ENCODE measurements at places on chromosomes 3 and 15.

DNA sequence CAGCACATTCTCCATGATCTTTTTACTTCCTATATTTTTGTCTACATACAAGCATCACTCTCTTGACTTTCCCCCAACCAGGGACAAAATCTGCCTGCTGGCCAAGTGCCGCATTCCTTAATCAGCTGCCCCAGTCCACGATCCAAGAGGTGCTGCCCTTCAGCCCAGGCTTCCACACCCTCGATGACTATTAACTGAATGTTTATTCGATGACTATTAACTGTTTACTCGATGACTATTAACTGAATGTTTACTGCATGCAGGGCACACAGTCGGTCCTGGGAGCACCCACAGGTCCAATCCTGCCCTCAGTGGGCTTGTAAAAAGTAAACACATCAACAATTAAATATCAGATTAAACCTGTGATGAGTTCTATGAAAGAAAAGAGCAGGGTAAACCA lies 256.9 kb downstream of the ARRDC4 start:
- DNase-seq: no peak

DNA sequence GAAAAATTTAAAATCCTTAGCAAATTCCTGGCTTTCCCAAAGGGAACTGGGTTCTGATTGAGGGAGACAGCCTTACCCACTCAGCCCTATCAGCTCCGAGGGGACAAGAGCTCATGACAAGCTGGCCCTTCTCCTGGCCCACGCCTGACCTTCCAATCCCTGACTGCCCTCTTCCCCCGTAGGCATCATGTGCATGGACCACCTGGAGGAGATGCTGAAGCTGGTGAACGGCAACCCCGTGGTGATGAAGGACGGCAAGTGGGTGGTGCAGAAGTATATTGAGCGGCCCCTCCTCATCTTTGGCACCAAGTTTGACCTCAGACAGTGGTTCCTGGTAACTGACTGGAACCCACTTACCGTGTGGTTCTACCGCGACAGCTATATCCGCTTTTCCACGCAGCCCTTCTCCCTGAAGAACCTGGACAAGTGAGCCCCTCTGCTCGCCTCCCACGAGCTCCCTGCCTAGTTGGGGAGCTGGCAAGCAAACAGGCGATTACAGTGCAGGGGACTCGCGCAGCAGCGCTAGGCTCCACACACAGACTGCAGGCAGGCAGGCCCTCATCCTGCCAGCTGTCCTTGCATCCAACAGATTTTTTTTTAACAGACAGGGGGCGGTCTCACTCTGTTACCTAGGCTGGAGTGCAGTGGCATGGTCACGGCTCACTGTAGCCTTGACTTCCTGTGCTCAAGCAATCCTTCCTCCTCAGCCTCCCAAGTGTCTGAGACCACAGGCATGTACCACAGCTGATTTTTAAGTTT lies 16.8 kb downstream of the RPUSD3 start:
- peak; percentile 35 for DNase-seq

GRCh38 chr3:29896856-29897255 lies 616.0 kb downstream of the RBMS3 start:
- no peak for DNase-seq

GRCh38 chr3:172125963-172126457 lies 86.6 kb downstream of the FNDC3B start:
- peak; percentile 67 for DNase-seq

DNA sequence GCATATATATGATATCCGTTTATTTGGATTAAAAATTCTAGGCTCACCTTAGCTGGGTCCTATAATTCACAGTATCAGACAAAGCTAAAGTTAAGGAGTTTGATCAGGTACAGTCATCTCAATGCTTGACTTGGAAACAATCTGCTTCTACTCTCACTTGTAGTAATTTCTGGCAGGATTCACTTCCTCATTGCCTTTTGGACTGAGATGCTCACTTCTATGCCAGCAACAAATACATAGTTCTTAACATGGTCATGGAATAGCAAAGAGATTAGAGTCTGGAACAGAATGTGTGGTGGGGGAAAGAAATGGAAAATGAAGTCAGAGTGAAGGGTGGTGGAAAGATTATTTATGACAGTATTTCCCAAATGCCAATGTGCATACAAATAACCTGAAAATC lies 693.6 kb downstream of the CADM2 start:
- DNase-seq: no peak

GRCh38 chr15:101407439-101407838 lies 82.1 kb downstream of the PCSK6 start:
- DNase-seq: no peak

GRCh38 chr3:176755552-176755951 lies 441.7 kb downstream of the TBL1XR1 start:
- DNase-seq: no peak

DNA sequence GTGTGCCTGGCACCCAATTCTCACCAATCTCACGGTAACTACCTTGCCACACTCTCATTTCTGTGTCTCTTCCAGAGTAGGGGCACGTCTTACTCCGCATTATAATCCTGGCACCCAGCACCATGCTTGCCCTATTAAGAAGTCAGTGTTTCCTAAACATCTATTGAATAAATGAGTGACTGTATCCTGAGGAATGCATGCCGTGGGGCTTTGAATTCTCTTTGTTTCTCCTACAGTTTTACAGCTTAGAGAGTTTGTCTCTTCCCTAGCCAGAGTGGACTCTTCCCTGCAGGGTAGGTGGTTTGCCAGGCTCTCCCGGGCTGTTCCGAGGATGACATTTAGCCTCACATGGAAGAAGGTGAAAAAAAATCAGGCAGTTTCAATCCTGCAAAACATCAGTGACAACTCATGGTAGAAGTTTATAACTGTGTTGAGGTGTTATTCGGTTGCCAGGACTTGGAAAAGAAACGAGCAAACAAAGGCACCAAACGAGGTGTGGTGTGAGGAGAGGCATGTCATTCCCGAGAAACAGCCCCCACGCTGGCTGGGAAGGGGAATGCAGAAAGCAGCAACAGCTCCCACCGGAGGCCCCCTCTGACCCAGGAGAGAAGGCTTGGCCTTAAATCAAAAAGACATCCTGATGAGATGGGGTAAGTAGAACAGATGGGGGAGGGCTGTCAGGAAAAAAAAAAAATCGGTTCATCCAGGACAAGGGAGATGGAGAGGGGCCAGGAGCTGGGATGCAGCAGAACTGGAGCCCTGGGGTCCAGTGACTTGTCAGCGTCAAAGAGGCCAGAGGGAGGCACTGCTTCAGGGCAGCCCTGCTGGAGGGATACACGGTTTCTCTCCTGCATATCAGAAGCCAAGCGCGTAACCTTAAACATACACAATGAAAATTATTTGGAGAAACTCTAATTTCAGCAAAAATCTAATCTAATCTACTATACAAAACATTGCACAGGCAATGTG lies 168.4 kb upstream of the ARRDC4 start:
- no peak for DNase-seq

GRCh38 chr15:29135309-29135657 lies 134.3 kb downstream of the NSMCE3 start:
- no peak for DNase-seq

DNA sequence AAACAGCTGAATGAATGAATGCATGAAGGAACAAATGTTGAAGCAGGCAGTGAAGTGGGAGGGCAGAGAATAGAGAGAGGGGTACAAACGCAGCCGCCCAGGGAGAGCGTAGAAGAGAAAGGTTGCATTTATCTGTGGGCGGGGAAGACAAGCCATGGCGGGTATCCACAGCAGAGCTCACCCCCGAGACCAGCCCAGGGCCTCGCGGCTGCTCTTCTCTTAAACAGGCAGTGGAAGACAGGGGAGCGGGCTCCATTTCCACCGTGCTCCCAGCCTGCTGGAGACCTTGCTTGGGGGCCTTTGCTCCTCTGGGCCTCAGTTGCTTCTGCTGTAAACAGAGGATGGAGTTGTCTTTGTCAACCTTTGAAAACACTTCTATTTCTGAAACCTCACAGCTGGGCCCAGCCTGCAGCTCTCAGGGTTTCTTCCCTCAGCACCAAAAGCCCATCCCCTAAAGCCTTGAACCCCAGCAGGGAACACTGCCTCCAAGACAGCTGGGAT lies 259.5 kb downstream of the UACA start:
- no peak for DNase-seq

DNA sequence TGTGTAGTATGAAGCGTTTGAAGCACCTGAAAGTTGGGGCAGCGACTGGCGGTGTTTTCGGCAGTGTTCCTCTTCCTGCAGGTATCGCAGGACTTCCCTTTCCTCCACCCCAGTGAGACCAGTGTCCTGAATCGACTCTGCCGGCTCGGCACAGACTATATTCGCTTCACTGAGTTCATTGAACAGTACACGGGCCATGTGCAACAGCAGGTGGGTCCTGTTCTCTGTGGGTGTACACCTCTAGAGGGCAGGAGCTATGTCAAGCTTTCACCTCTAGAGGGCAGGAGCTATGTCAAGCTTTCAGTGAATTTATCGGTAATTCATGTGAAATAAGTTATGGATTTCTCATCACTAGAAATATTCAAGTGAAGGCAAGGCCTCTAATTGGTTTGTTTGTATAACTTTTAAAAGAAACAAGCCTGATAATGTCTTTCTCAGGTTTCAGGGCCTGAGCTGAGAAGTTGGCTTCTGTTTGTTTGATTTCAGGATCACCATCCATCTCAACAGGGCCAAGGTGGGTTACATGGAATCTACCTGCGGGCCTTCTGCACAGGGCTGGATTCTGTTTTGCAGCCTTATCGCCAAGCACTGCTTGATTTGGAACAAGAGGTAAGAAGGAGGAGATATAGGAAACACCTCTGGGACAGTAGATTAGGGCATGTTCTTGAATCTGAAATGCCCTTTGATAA lies 5.3 kb downstream of the TUBGCP4 start:
- DNase-seq: peak; percentile 58

- peak; percentile 49 for DNase-seq
Measured at GRCh38 chr15:60871731-60872130, 357.4 kb downstream of the RORA start.

GRCh38 chr15:43934480-43934879 lies 107.7 kb downstream of the WDR76 start:
- DNase-seq: no peak

GRCh38 chr3:8112587-8112986 lies 389.0 kb upstream of the LMCD1 start:
- DNase-seq: no peak

- DNase-seq: no peak
Measured at GRCh38 chr3:16089521-16089920, 85.0 kb upstream of the GALNT15 start.

DNA sequence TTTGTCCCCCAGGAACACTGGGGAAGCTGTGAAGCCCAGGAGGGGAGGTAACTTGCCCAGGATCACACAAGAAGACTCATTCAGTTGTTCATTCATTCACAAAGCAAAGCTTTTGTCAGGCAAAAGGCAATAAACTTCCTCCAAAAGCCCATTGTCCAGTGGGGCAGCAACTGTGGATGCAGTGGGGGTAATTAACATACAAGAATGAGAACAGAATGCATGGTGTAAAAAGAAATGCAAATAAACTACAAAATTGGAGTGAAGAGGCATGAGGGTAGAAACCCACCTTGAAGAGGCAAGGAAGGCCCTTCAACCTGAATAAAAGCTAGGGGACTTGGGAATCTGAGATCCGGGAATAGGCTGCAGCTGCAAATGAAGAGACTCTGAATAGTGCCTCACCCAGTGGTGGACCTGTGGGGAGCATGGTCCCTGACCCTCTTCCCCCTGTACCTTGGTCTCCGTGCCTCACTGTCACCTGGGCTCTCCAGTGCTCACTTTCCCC lies 363.6 kb downstream of the CLSTN2 start:
- no peak for DNase-seq

- no peak for DNase-seq
Measured at GRCh38 chr3:66255865-66256264, 35.1 kb downstream of the SLC25A26 start.

GRCh38 chr15:89747708-89748682 lies 3.1 kb downstream of the MESP1 start:
- no peak for DNase-seq

DNA sequence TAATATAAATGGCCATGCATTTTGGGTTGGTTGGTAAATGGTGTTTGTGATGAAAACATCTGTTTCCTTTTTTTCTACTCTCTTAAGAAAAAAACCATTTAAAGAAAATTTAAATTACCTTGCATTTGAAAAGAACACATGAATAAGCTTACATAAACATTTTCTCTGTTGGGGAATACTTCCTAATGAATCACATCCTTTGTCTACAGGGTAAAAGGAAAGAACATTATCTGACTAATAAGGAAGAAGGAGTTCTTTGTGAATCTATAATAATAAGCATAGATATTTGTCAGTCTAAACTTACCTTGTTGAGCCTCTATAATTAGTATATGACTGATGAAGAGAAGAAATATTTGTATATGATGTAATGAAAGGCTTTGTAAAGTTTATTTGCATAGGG lies 254.1 kb upstream of the ZNF717 start:
- DNase-seq: peak; percentile 49

DNA sequence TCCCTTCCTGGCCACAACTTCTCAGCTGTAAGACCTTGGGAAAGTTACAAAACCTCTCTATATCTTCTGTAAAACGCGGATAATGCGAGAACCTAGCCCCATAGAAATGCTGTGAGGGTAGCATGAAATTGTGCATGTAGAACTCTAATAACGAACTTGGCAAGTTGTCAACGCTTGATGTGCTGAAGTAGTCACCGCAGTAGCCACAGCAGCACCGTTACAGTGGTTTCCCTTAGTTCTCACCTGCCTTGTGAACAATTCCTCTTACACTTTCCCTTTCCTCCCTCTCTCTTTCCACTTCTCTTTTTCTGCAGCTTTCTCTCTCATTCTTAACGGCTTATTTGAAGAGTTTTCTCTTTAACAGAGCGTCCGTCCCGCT lies 447 bp upstream of the SHQ1 start:
- DNase-seq: no peak

DNA sequence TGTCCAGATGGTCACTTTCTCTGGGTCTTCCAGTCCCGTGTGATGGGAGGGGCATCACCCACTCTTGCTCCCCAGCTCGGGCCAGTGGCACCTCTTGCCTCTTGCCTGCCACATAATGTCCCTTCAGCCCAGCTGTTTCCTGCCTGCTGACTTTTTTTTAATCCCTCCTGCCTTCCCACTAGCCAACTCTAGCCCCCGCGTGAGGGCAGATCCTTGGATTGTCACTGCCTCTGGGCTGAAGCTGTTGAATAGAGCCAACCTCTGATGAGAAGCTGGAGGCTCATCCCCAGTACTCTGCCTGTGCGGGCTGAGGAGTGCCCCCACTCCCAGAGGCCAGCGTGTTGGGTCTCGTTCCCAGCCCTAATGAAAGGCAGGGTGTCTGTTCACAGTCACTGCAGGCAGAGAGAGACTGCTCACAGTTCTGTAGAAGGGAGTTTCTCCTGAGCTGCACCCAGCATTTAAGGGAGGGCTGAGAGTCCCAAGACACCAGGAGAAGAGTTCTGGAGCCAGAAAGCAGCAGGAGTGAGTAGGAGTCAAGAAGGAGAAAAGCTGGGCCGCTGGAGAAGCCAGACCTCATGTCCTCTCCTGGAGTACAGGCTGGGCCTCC lies 30.1 kb upstream of the TIMP4 start:
- no peak for DNase-seq

GRCh38 chr3:31041161-31041978 lies 146.9 kb upstream of the GADL1 start:
- DNase-seq: peak; percentile 46

DNA sequence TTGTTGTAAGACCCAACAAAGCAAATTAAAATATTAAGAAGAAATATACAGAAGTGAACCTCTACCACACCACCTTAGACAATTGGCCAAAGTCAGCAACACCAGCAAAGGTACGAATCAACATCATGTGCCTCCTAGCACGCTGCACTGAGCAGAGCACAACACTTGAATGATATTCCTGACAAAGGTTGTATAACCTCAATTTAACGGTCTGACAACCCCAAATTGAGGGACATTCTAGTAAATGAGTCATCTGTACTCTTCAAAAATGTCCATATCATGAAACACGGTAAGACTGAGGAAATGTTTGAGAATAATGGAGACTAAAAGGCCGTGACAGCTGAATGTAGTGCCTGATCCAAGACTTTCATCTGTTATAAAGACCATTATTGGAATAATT lies 41.3 kb upstream of the TNFSF10 start:
- no peak for DNase-seq
